Substantia nigra (tissue), 51 donors: ENCODE measurements at places on chromosomes 1 and 21.

DNA sequence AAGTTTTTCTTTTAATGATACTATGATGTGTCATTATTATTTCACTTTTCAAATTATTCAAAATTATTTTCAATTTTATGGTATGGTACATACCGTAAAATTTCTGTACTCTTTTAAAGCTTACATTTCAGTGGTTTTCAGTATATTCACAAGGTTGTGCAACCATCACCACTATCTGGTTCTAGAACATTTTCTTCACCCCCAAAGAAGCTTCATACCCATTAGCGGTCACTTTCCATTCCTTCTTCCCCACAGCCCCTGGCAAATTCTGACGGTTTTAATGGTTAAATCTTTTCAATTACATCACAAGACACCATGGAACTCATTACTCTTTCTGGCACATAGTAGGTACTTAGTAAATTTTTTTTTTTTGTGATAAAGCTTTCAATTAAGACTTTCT is 22.8 kb upstream of the ATP5PO start:
- DNase-seq: no peak

DNA sequence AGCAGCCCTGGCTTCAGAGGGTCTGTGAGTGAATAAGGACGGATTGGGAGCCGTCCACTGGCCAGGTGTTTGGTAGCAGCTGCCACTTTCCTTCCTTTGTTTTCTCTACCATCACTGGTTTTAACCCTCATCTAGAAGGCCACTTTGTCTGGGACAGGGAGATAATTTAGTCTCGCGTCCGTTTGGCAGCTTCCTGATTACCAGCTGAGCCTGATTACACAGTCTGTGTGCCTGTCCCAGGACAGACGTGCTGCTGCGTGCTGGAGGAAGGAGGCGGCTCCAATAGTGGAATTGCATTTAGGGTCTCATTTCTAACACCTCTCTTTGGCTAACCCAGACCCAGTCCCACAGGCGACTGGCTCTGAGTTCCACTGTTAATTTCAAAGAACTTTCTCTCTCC is 24.6 kb upstream of the CASQ2 start:
- no peak for DNase-seq

DNA sequence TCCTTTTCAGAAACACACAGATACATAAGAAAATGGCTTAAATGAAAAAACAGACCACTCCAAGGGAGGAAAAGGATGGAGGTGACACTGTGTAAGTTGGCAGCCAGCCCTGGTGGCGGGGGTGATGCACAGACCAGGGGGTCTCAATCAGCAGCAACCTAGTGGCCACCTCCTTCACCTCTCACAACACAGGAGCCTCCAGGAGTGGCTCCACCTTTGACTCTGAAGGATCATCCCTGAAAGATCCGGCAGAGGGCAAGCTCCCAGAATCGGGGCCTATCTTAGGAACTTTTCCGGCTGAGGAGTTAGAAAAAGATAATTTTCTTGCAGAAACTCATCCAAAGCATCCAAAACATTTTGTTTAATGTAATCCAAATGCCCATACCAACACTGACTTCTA is 51.2 kb upstream of the SMYD2 start:
- no peak for DNase-seq

DNA sequence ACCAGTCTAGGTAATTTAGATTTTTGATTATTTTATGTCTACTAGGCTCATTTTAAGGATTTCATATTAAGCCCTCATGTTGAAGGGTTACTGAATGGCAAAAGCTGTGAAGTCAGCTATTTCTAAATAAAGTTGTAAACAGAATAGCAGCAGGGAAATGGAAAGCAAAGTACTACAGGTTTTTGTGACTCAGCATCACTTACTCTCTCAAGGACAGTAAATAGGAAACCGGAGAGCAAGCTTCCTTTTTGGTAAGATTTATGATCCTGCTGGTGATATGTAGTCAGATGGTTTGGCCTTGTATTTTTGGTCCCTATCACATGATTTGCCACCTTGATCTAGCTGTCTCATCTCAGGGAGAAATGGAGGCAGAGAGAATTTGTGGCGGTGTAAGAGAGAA is 226.0 kb downstream of the RPS6KC1 start:
- DNase-seq: no peak

GRCh38 chr1:89069951-89070350 is 4.9 kb upstream of the GBP1 start:
- no peak for DNase-seq

DNA sequence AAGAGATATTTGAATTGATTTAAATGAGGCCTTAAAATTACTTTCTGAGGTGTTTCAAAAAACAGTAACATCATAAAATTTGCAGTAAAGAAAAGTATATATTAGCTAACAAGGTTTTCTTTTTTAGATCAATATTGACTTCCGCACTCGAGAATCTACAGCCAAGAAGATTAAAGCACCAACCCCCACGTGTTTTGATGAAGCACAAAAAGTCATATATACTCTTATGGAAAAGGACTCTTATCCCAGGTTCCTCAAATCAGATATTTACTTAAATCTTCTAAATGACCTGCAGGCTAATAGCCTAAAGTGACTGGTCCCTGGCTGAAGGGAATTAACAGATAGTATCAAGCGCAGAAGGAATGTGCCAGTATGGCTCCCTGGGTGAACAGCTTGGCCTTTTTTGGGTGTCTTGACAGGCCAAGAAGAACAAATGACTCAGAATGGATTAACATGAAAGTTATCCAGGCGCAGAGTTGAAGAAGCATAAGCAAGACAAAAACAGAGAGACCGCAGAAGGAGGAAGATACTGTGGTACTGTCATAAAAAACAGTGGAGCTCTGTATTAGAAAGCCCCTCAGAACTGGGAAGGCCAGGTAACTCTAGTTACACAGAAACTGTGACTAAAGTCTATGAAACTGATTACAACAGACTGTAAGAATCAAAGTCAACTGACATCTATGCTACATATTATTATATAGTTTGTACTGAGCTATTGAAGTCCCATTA is 3.6 kb downstream of the RGS1 start:
- no peak for DNase-seq

- DNase-seq: peak; percentile 50
Measured at GRCh38 chr1:150302338-150302737, 8.7 kb downstream of the MRPS21 start.

GRCh38 chr1:100292711-100293110 is 26.7 kb downstream of the RTCA start:
- DNase-seq: no peak

GRCh38 chr21:45994759-45995685 is 13.5 kb downstream of the COL6A1 start:
- DNase-seq: no peak

- DNase-seq: no peak
Measured at GRCh38 chr1:103191327-103191726, 83.0 kb upstream of the COL11A1 start.

DNA sequence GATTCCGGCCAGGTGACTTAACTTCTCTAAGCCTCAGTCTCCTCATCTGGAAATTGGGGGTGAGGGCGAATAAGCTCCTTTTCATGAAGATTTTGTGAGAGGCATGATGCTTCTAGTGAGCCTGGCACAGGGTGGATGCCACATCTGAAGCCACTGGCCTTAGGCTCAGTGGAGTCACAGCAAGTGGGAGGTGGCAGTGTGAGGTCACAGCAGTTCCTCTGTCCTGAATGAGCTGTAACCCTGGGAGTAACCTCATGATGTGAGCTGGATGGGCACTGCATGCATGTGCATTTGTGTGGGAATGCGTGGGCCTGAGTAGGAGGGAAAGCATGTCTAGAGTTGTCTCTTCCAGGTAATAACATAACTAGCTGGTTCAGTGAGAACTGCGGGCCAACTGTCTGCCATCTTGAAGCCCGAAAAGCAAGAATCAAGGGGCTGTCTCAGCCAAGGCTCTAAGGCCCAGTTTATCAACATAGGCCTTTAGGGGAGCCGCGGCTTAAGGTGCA is 27.0 kb upstream of the HTR1D start:
- DNase-seq: no peak

- DNase-seq: no peak
Measured at GRCh38 chr1:162035241-162035640, 11.6 kb upstream of the OLFML2B start.

GRCh38 chr1:109491372-109491771 is 2.5 kb upstream of the CYB561D1 start:
- no peak for DNase-seq

DNA sequence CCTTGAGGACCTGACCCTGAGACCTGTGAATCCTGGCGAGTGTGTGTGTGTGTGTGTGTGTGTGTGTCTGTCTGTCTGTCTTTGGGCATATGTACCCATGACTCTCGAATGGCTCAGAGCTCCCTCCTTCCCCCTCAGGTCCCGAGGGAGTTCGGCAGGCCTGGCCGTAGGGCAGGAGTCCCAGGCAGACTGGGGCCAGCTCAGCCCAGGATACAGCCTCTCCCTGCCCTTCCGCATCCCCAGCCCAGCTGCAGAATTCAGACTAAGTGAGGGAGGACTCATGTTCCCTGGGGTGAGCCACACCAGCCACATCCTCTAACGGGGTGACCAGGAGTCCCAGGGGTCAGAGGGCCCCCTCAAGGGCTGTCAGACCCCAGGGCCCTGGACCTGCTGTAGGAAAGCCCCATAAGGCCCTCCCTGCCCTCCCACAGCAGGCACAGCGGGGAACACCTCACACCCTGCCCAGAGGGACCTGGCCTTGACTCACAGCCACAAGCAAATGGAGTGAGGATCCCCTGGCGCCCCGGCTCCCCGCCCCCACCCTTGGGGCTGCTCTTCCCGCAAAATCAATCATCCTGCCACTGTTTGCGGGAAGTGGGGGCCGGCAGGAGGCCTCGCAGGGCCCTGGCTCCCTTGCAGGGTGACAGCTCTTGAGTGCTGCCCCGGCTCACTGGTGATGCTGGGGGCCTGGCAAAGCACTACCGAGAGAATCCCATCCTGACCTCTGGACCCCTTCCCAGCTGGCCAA is 101.7 kb upstream of the CASZ1 start:
- DNase-seq: no peak

DNA sequence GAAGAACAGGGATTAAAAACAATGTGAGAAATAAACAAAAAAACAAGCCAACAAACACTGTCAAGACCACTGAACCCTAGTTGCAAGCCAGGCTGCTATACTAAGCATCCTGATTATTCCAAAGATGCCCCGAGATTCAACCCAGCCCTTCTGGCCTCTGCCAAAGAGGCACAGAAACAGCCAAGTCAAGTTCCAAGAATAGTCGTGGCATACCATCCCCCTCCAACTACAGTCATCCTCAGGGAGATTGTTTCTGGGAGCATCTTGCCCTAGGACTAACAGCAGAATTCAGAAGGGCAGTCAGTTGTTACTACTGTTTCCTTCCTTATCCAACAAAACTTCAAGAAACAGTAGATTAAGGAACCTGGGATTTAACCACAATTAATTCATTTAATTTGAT is 52.3 kb downstream of the ABL2 start:
- no peak for DNase-seq

DNA sequence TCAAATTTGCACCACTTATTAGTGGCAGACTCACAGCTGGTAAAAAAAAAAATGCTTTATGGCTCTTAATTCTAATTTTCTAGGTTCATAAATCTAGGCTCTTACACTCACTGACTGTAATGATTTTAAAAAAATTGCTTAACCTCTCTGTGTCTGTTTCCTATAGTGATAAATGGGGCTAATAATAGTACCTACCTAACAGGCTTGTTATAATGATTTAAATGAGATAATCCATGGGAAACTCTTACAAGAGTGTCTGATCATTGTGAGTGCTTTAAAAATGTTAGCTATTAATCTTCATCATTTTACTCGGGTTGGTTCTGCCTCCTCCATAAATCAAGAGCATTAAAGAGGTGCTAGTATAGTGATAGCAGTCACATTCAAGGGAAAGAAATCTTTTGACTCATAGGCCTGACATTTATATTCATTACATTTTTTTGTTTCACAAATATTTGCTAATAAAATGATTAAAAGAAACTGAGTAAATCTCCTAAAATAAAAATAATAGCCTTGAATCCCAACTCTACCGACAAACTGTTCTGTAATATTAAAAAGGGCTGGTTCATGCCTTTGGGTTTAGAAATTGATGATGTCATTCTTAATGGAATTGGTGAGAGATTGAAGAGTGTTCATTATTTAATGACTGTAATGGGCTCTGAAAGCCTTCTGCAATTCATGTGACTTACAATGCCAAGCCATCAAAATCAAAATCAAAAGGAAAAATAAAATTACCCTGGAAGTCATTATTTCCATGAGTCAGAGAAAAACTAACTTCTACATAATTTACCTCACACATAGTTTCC is 93.9 kb upstream of the PALMD start:
- no peak for DNase-seq

DNA sequence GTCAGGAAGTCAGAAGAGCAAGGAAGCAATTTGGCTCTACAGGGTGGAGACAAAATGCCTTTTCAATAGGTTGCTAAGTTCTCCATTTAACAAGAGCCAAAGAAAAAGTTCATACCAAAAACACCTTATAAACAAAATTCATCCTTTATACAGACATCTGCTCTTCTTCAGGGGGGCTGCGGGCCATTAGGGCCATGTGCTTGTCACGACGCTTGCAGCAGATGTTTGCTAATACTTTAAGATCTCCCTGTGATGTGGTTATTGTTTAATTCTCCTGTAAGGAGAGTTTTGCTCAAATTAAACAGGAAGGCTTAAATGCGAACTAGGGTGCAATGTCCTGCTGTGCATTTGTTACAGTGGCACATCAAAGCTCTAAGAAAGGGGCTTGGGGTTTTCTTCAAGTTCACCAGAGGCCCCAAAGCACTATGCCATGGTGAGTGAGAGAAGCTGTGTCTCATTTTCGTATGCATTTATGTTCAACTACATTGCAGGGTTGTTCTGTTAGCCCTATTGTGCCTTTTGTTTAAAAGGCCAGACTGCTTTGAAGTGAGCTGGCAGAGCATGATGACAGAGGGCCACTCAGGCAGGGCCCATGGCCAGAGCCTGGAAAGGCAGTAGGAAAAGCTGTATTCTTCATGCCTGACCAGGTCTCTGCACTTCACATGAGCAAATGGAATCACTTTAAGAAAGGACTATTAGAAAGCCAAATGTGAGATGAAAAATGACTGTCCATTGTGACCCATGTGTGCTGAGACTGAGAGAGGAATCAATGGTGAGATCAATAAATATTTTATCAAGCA is 24.8 kb upstream of the NTPCR start:
- no peak for DNase-seq

- DNase-seq: no peak
Measured at GRCh38 chr21:24046829-24047443, 1560.3 kb downstream of the MRPL39 start.

- no peak for DNase-seq
Measured at GRCh38 chr21:43372663-43373361, 54.1 kb downstream of the SIK1 start.

DNA sequence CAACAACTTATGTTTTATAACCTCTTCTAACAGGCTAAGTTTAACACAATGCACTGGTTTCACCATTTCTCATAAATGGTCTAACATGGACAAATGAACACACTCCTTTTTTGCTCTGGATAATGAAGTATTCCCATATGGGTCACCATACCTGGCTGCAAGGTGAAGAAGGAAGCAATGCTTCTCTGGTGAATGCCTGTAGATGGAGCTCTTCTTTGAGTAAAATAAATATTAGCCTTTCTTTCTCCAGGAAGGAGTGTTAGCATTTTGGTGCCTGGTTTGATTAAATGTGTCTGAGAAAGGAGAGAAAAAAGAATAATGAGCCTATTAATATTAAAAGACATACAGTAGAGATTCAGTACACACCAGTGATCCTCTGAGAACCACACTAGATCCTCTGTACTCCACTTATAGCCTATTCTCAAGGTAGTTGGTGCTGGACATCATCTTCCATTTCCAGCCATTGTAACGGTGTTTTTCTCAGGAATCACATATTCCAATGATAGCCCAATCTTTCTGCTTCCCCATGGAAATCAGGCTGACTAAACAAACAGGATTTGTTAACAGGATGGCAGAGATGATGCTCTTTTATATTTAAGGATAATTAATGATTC is 17.6 kb downstream of the MTFR1L start:
- DNase-seq: no peak
